NCI-H187 treated with DMSO at 0.1 percent for 48 hours (cell line): ENCODE measurements at places on chromosomes 7 and 10.

- DNase-seq = no peak
These were observed 24.4 kb downstream of the CSGALNACT2 start for GRCh38 chr10:43162604-43163003.

DNA sequence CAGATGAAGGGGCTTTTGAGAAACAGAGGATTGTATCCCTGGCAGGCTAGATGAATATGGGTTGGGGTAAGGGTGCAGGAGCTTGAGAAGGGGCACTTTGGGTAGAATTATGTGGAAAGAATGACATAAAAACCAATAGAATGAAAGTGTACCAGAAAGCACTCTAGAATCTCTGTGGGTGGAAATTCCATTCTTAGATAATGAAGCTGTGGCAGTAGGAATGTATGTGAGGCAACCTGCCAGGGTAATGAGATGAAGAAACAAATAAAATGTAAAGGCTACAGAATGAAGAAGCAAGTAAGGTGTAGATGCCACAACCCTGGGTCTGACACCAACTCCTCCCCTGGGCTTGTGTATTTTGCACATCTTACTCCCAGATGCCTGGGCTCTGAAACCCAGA lies 16.8 kb downstream of the NOBOX start:
- DNase-seq = no peak

DNA sequence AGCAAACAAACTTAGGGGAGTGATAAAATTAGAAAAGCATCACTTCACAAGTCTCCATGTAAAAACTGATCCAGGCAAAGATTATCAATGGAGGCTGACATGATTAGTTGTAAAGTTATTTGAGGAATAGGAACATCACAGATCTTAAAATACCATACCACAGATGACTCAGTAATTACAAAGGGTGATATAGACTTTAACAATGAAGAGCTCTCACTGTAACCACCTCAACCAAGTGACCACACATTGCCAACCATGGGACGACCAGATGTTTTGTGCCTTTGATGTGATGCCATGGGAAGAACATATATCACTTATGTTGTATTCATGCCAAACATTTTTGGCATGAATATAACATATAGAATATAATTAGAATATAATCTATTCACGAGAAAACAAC lies 11.7 kb downstream of the AASS start:
- DNase-seq = no peak

GRCh38 chr10:129863201-129863663 lies 100.8 kb downstream of the EBF3 start:
- DNase-seq = no peak

DNA sequence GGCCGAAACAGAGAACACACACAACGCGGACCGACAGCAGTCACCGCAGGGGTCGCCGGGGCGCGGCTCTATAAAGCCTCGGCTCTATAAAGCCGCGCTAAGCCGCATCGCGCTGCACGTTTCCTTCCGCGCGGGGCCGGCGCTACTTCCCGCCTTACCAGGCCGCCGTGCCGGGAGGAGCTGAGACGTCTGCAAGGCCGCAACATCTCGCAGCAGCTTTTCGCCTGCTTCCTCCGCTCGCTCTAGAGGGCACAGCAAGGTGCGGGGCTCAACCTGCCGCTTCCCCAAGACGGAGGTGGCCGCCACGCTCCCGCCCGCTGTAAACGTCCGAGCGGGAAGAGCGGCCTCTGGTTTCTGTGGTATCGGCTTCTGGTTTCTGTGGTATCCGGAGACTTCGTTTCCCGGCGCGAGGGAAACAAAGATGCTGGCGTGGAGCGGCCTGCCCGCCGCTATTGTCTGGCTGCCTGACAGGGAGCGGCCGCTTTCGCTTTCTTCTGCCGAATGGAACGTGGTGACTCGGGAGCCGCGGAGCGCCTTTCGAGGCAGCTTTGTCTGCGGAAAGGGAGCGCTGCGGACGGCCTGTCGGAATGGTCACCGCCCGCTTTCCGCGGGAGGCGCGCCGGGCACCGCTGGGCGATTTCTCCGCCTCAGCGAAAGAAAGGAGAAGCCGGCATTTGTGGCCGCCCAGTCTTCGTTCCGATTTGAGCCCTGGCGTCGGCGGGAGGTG lies 91.8 kb downstream of the SPAG6 start:
- no peak for DNase-seq

- DNase-seq = no peak
These were observed 34.3 kb downstream of the FRMPD2 start for GRCh38 chr10:48240196-48240595.

- peak; percentile 6 for DNase-seq
These were observed 142.5 kb downstream of the WDR37 start for GRCh38 chr10:1198453-1199344.

DNA sequence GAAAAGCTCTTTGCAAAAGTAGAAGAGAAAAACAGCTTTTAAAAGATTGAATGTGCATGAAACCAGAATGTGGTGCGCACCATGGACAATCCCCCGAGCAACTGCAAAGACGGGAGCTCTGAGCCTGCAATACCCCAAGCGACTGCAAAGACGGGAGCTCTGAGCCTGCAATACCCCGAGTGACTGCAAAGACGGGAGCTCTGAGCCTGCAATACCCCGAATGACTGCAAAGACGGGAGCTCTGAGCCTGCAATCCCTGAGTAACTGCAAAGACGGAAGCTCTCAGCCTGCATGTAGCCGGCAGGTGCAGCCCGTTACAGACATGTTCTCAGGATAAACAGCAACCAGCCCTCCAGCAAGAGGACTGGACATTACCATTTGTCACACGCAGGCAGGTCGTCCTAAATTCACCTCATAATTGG lies 6.2 kb downstream of the ZNF775 start:
- no peak for DNase-seq

GRCh38 chr7:50983850-50984249 lies 201.2 kb upstream of the GRB10 start:
- no peak for DNase-seq

- DNase-seq = no peak
These were observed 125.7 kb upstream of the KCTD7 start for GRCh38 chr7:66503036-66503370.

GRCh38 chr10:59648711-59649201 lies 60.9 kb downstream of the SLC16A9 start:
- DNase-seq = no peak

GRCh38 chr7:96198047-96198636 lies 123.8 kb downstream of the SLC25A13 start:
- no peak for DNase-seq

GRCh38 chr7:88358526-88358838 lies 51.8 kb upstream of the STEAP4 start:
- DNase-seq = no peak

DNA sequence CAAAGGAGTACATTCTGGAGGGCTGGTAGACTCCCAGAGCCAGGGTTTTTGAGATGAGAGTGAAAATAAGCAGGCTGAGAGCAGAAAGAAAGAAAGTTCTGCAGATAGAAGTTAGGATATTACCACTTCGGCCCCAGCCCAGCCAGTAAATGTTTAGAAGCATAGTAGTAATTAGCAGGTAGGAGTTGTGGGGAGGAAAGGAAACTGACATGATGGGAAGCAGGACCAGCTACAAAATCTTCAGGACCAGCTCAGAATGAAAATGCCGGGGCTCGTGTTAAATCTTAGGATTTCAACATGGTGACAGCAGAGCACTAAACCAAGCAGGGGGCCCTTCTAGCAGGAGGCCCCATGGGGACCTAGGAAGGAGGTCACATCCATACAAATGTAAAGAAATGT lies 28.7 kb downstream of the PRSS2 start:
- no peak for DNase-seq

GRCh38 chr7:74013539-74014272 lies 14.3 kb upstream of the ELN start:
- no peak for DNase-seq

DNA sequence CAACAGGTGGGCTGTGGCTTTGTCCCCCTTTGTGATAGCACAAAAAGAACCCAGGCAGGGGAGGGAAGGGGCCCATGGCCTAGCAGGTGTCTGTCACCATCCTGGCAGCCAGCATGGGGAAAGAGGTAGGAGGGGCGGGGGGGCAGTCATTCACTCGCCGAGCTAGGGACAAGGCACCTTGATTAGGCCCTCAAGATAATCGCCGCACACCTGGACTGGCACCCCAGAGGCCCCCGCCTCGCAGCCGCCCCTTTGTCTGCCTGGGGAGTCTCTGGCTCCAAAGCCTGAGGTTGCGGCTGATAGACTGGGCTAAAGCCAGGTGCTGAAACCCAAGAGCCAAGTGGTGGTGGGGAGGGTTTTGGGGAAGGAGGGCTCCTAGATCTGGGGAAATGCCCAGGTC lies 151.2 kb upstream of the PCBD1 start:
- no peak for DNase-seq

GRCh38 chr7:135789956-135790355 lies 41.3 kb upstream of the FAM180A start:
- no peak for DNase-seq

DNA sequence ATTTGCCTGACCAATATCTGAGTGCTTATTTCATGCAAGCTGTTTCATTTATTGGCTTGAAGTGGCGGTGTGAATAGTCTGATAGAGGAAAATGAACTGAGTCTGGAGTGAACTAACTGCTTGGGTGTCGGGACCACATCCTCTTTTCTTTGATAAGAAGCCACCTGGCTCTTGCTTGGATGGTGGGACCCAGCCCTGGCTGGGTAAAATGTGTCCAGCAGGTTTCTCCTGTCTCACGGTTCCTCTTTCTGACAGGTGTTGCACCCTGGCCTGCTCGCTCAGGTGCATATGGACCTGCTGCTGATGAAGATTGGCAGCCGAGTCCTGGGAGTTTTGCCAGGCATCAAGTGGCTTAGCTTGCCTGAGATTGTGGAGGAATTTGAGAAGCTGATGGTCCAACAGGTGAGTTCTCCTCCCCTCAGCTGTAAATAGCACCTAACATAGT lies 1.6 kb downstream of the ADCK2 start:
- no peak for DNase-seq

GRCh38 chr10:121188005-121188404 lies 336.8 kb downstream of the WDR11 start:
- no peak for DNase-seq

- DNase-seq = peak; percentile 45
These were observed 108.5 kb downstream of the TCERG1L start for GRCh38 chr10:131202990-131203389.

GRCh38 chr10:99768556-99768955 lies 13.9 kb upstream of the ABCC2 start:
- no peak for DNase-seq

DNA sequence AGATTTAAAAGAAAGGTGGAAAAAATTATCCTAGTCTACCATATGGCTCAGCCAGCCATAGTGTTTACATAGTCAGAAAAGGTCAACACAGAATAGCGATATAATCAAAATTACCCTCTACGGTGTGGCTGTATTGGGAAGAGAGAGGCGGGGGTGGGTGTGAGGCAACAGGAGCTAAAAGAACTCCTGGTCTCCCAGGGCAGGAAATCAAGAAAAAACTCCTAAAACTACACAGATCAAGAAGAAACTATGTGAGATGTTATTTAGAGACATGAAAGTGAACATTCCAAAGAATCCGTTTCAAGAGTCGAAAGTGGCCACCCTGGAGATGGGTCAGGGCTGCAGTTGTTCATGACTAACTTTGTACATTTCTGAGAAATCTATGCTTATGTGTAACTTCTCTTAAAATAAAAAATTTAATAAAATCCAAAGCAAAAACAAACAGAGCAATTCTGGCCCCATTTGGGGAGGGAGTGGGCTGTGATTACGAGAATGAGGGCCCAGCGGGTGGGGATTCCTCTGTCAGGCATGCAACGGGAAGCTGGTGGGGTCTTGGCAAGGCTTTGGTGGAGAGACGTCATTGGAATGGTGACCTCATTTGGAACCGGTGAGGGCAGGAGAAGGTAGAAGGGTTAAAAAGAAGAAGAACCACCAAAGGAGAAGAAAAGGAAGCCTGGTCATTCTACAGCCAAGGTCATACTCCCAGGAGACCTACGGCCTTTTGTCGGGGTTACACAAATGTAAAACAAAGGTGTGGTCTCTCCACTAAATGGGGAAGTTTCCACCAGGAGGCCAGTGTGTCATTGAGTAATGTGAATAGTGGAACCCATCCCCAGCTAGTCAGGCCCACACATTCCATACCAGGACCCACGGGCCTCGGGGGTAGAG lies 71.2 kb upstream of the DUSP5 start:
- DNase-seq = no peak

DNA sequence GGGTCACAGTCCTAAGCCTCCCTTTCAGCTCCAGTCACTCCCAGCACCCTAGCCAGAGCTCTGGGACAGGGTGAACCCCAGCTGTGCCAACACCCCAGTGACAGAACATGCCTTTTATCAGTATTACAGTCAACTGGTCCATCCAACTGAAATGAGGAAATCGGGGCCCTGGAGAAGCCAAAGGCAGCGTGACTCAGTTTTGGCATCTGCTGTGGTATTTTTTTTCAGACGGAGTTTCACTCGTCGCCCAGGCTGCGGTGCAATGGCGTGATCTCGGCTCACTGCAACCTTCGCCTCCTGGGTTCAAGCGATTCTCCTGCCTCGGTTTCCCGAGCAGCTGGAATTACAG lies 3.4 kb upstream of the CLDN15 start:
- DNase-seq = no peak

- DNase-seq = no peak
These were observed 135.9 kb downstream of the PCDH15 start for GRCh38 chr10:54665095-54665494.

DNA sequence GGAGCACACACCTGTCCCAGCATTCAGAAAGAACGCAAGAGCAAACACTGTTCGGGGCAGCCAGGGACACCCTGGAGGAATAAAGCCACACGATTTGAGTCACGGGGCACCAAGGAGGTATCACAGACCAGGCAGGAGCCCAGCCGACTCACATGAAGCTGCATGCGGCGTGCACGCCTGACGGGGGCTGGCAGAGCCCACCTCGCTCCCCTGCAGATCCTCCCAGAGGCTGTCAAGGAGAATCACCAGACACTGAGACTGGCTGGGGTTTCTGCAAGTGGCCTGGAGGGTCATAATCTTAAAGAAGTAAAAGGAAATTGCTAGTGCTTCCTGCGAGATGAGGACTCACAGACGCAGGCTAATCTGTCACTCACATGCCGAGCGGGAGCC lies 61.6 kb downstream of the TCERG1L start:
- DNase-seq = no peak

- DNase-seq = no peak
These were observed 108.9 kb upstream of the SP8 start for GRCh38 chr7:20895563-20895962.

DNA sequence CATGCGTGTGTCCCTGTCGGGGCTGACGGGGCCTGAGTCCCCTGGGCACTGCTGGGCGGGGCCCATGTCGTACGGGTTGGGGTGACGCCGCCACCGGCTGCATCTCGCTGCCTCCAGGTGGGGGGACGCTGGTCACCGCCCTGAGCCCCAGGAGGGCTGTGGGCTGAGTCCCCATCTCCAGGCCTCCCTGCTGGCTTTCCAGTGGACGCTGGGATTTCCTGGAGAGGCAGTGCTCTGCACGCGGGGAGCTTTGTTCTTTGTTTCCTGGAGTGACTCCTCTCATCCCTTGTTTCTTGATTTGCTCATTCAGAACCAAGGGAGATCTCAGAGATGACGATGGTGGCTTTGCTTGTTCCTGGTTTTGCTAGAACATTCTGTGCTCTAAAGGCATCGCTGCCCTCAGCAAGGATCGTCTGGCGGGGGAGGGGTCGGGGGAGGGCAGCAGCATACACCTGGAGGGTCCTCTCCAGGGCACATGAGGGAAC lies 21.0 kb downstream of the PWWP2B start:
- DNase-seq = no peak

- DNase-seq = no peak
These were observed 13.9 kb downstream of the PRSS2 start for GRCh38 chr7:142784716-142785115.

- DNase-seq = no peak
These were observed 22.1 kb downstream of the ANTXRL start for GRCh38 chr10:46308666-46309450.

- DNase-seq = no peak
These were observed 103.7 kb upstream of the HGF start for GRCh38 chr7:81873559-81873958.

GRCh38 chr7:31003721-31004120 lies 40.0 kb downstream of the GHRHR start:
- no peak for DNase-seq
